Liver (tissue), 10 donors: ENCODE measurements at places on chromosomes 4 and X. TPM values are rescaled to one million over a fixed set of nuclear protein-coding genes. Genes with fewer than 3 reads are reported as not detected.
A peak's percentile ranks its signal among the peaks of the same experiment; 100 is the strongest.

- DNase-seq = no peak
Observed at GRCh38 chr4:76811604-76812412, 86.1 kb downstream of the SOWAHB start.

GRCh38 chr4:79212311-79212710 is 113.5 kb downstream of the NAA11 start:
- DNase-seq = no peak

The CXCL11 gene
- total RNA-seq = not detected

- DNase-seq = no peak
Observed at GRCh38 chr4:154577324-154577723, 13.2 kb downstream of the FGA start.

The FHDC1 gene
- total RNA-seq = 0.17 TPM

DNA sequence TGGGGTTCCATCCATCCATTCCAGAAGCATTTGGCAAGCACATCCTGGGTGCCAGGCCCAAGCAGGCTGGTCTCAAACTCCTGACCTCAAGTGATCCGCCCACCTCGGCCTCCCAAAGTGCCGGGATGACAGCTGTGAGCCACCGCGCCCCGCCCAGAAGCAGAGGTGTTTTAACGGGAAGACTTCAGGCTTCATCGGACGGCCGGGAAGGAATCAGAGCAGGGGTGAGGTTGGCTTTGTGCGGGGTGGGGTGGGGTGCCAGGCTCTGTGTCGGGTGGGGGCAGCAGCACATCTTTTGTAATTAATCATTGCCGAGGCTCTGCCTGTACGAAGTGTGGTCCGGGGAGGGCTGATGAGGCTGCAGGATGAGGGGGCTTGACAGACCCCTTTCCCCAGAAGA is 5.1 kb upstream of the SLC25A6 start:
- DNase-seq = peak; percentile 28

DNA sequence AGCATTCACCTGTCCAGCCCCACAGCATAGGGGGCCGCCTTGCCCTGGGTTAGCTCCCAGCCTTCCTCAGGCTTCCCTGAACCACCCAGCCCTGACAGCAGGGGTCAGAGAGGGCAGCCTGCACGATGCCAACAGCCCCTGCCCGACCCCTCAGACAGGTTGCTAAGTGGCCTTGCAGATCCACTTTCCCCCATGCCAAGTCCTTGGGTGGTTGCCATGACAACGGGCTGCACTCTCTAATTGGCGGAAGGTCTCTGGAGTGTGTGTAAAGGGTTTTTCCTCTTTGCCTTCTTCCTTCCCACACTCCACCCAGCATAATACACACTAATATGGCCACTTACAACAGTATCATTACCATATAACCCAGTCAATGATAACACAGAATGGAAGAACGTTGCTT is 99.6 kb upstream of the AFAP1 start:
- DNase-seq = no peak

DNA sequence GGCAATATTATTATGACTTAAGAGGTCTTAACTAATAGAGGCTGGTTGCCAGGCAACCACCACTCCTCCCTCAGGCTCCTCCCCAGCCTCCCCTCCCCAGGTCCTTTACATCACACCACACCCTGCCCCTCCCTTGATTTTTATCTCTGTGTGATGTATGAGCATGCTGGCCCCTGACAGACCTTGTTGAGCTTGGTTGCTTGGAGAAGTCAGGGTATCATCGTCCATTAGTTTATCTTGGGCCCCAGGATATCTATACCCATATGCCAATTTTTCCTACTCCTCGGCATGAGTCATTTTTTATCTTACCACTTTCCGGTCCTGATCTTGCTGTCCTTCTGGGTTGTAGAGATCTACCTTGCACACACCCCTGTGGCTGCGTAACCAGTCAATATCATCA is 2.5 kb downstream of the AKAP4 start:
- no peak for DNase-seq

DNA sequence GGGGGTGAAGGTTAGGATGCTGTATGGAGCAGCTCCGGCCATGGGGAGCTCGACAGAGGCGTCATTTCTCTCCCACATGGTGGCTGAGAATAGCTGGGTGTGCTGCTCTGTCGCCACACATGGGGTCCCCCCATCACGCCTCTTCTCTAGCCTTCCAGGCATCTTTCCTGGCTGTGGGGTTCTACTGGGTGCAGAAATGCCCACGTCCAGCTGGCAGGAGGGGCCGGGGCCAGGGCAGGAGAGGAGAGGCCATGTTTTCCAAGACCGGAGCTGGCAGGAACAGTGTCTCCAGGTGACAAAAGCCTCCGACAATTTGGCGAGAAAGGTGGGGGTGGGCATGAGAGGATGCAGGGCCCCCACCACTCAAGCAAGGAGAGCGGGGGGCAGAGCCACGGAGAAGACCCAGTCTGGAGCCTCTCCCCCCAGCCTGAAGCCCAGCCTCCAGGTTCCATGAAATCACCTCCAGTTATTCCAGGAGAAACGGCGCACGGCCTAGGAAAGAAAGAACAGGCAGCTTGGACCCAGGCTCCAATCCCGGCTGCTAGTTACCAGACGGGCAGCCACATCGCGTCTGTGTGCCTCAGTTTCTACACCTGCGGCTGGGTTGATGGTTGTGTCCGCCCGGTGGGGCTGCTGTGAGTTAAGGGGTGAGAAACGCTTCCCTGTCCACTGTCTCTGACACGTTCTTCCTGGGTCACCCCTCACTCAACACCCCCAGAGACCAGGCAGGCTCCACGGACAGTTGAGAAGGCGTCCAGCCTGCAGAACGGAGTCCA is 27.4 kb upstream of the SPON2 start:
- no peak for DNase-seq

- DNase-seq = no peak
Observed at GRCh38 chrX:30489323-30489722, 88.2 kb downstream of the TASL start.

The DGAT2L6 gene
- total RNA-seq = not detected

DNA sequence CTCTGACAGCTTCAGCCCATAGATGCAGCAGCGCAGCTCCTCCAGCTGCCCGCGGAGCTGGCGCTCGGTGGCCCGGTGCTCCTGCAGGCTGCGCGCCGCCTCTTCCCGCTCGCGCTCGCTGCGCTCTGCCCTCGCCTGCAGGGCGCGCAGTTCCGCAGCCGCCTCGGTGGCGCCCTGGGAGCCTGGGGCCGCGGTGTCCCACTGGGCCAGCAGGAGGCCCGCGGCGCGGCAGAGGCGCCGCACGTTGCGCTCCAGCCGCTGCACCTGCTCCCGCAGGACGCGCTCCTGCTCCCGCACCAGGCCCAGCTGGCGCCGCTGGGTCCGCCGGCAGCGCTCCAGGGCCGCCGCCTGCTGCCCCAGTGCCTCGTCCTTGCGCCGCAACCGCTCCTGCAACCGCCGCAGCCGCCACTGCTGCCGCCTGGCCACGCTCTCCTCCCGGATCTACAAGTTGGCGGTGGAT is 10.1 kb downstream of the C4orf50 start:
- DNase-seq = no peak

The RPGR gene
- total RNA-seq = 3.8 TPM

- no peak for DNase-seq
Observed at GRCh38 chr4:185249105-185249504, 39.7 kb downstream of the SNX25 start.

The CHIC2 gene
- total RNA-seq = 26.2 TPM

DNA sequence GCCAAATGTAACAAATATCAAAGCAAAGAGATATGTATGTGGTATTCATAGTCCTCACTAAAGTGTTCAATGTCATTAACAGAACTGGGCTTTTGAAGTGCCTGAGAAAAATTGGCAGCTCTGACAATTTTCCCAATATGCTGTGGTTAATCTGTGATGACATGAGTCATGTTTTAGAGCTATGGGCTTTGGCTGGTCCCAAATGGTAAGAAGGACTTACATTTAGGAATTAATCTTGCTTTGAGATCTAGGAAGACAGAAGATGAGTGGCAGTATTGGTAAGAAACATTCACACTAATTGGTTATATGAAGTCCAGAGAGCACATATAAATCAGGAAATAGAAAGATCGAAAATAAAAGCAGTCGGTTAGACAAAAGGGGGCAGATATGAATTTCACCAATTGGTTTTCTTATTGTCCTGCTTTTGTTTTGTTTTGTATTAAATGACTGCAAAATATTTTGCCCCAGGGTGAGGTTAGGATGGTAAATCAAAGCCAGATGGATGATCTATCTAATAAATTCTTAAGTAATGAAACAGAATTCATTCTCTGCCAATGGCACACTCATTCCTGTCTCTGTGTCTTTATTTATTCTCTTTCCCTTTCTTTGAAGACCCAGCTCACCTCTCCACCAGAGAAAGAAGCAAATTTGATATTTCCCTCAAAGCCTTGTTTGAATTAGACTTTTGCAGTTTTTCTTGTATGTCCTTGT is 993.1 kb downstream of the RPA4 start:
- no peak for DNase-seq

DNA sequence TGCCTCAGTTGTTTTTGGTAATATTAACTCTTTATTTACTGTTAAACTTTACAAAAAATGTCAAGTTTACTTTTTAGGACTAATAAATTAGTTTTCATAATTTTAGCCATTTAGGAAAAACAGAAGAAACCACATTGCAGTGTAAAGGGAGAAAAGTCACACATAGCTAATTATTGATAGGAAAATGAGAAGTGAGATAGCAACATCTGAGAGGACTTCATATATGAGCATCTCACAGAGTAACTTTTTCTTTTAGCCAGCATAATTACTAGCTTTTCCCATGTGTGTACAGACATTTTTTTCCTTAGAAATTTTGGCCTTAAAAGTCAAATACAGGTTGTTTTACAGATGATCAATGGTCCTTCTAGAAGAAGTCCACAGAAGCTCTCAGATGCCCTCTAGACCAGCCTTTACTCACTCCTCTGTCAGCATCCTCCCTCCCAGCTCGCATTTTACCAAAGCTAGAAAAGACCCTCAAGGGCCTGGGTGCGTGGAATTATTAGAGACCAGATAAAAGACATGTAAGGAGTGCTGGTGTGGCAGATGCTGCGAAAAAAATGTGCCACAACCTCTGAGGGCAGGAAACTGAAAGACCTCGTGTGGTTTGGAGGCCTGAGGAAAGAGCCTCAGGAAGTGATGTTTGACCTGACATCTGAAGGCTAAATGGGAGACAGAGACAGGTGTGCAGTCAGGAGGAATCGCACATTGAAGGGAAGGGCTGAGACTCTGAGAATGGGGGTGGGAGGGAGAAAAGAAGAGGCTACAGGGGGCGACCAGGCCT is 156.9 kb downstream of the CBR4 start:
- no peak for DNase-seq

The HTT gene
- total RNA-seq = 23.5 TPM

- no peak for DNase-seq
Observed at GRCh38 chrX:28487818-28488217, 99.4 kb upstream of the IL1RAPL1 start.

DNA sequence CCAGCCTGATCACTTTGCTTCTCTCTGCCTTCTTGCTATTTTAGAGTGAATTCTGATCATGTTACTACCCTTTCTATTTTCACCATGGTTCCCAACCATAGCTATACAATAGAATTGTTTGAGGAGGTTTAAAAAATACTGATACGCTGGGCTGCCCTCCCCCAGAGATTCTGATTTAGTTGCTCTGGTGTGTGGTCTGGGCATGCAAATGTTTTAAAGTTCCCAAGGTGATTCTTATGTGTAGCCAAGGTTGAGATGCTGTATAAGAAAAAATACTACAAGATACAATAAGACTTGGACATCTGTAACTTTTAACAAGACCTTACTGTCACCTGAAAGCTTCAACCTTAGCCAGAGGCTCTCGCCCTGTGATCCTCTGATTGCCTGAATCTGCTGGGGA is 22.2 kb upstream of the INTS6L start:
- no peak for DNase-seq

- no peak for DNase-seq
Observed at GRCh38 chr4:175280153-175280552, 362.0 kb downstream of the ADAM29 start.

DNA sequence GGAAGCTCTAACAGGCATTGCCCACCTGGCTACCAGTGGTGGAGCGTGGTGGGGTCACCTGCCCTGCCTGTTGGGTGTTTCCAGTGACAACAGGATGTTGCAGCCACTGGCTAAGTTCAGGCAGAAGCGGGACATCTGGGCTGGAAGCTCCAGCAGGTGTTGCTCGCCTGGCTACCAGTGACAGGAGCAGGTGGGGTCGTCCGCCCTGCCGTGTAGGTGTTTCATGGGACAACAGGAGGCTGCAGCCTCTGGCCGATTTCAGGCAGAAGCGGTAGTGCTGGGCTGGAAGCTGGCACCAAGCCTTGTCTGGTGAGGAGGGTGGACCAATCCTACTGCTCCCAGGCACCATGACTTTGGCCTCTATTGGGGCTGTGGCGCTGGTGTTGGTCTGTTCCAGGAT is 39.4 kb downstream of the RIPPLY1 start:
- no peak for DNase-seq

DNA sequence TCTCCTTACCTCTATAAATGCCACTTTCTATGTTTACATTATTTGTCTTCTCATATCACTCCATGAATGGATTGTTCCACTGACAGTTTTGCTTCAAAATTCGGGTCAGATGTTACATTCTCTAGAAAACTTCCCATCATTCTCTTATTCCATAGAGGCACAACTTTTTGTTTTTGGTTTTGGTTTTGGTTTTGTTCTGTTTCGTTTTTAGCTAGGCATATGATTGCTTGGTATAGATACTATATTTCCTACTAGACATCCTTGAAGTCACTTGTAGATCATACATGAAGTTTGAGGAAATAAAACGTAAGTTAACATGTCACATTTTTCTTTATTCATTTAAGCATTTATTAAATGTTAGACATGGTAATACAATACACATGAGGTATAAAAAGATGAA is 961.0 kb downstream of the PCDH18 start:
- DNase-seq = no peak

- DNase-seq = no peak
Observed at GRCh38 chrX:39176105-39176504, 374.8 kb downstream of the MID1IP1 start.

DNA sequence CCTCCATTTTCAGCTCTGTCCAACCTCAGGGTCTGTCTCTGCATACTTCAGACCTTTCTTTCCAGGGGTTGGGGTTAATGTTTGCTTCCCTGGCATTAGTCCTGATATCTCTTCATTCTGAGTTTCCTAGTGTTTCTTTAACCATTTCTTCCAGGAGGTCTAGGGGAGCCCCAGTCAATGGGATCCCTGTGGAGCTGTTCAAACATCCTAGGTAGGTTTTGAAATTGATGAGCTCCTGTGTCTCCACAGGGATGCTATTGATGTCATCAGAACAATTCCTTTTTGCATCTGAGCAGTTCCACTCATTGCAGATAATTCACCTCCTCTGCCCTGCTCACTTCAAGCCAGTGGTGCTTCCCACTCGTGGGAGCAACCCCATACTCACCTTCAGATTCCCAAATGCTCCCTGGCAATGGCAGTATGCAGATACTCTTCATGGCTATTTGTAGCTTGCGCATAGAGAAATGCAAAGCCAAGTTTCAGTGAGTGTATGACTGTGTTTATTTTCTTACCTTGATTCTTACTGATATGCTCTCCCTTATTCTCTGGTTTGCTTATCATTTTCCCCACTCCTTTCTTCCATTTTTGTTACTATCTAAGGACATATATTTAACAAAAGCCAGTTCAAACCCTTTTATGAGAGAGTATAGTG is 33.7 kb upstream of the LIMCH1 start:
- no peak for DNase-seq

The TEX13C gene
- not detected for total RNA-seq

GRCh38 chrX:28542791-28543190 is 44.5 kb upstream of the IL1RAPL1 start:
- DNase-seq = no peak

- DNase-seq = no peak
Observed at GRCh38 chr4:160319221-160319867, 1216.5 kb downstream of the RAPGEF2 start.
